ENCODE measurements at places on chromosomes 2 and 18. TPM values are rescaled to one million over a fixed set of nuclear protein-coding genes. Genes with fewer than 3 reads are reported as not detected.

DNA sequence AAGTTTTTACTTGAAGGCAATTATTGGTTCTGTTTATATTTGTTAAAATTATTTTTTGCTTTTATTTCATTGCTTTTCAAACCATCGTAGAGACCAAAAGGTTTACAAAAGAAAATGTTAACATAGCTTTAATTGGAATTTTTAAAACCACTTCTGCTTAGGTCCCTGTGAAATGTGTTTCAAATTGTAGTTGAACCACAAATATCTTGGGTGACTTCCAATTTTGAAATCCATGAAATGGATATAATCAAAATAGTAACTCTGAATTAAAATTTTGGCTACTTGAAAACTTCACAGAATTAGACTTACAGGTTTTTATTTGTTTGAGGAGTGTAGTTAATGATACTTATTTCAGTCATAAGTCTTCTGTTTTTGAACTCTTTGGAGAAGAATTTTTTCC lies 3.1 kb upstream of the SPAG16 start:
- DNase-seq, result no peak

GRCh38 chr2:80303909-80304837 lies at the start of gene LRRTM1:
TSS of gene LRRTM1 (minus strand) at chr2:80304752. CDS start at chr2:80303819, 933 bp downstream.
- DNase-seq, result no peak

DNA sequence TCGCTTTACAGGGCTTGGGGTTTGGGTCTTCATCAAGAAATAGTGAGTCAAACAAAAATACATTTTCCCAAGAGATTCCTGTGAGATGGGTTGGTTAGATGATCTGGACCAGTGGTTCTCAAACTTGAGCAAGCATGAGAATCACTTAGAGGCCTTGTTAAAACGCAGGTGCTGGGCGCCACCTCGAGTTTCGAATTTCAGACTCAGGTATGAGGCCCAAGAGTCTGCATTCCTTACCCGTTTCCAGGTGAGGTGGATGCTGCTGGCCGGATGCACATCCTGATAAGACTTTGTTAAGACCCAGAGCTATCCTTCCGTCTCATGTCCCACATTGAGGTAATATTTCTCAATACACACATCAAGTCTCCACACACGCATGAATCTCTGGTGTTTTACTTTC lies 707.8 kb upstream of the SALL3 start:
- DNase-seq, result no peak

- peak; percentile 80 for DNase-seq
These were observed 15.2 kb upstream of the DNPEP start for GRCh38 chr2:219402665-219403515.

DNA sequence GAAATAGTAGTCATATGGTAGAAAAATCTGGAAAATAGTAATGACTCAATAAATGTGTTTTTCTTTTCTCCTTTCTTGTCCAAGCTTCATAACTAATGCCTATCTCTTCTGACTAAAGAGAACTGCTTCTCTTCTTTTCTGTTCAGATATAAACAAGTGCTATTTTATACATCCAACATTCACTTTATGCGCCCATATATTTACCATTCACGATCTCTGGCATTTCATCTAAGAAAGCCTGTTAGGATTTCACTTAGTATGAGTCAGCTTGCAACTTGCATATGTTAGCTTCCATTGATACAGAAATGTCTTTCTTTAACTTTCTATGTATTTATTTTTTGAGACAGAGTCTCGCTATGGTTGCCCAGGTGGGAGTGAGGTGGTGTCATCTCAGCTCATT lies 224.9 kb downstream of the VAPA start:
- DNase-seq, result no peak

DNA sequence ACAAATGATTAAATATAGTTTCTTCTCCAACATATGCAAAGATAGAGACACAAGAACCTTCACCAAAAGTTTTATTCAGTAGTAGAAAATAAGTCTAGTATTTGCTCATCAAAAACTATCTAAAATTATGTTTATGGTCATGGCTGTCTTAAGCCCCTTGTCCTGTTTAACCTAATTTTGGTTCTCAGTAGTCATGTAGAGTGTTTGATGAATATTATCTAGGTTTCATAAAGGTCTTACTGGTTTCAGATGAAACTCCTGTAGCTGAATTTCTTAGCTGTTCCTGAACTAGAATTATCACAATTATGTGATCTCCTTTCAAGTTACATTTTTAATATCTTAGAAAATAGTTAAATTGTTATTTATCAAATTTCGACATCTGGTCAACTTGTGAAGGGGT lies 228.0 kb upstream of the SPHKAP start:
- DNase-seq, result no peak

GRCh38 chr2:199163613-199164458 lies 293.9 kb downstream of the SATB2 start:
- no peak for DNase-seq

- DNase-seq, result no peak
These were observed 162.0 kb upstream of the SOX11 start for GRCh38 chr2:5530011-5530696.

- DNase-seq, result no peak
These were observed 104.1 kb downstream of the ZBTB7C start for GRCh38 chr18:48304906-48305693.

DNA sequence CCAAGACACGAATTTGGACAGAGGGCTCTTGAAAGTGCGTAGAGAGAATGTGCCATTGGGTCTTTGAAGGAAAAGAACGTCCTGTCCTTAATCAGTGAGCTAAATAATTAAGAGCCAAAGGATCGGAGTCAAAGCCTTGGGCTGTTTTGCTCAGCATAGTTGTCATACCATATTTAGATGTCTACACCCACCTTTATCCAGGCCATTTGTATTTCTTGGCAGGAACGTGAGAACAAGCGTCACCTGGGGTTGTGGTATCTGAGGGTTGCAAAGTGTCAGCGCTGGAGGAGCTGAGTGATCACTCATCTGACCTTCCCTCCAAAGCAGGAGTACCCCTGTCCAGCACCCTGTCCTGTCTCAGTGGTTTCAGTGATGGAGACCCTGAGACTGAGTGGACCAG lies 4.5 kb downstream of the LPIN1 start:
- no peak for DNase-seq

DNA sequence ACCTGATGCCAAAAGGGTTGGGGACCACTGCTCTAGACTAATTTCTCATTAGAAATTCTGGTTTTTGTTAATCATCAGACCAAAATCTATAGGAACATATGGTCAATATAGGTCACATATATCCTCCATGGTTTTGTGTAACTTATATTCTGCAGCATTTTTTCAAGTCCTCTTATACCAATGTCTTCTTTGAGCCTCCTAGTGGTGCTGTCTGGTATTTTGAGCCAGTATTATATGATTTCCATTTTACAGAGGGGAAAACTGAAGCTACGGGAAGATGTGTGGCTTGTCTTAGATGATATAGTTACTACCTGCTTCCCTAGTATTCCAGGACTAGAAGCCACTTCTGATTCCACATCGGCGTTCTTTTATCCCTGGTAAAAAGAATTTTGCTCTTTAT lies 13.8 kb downstream of the MAPK4 start:
- no peak for DNase-seq

DNA sequence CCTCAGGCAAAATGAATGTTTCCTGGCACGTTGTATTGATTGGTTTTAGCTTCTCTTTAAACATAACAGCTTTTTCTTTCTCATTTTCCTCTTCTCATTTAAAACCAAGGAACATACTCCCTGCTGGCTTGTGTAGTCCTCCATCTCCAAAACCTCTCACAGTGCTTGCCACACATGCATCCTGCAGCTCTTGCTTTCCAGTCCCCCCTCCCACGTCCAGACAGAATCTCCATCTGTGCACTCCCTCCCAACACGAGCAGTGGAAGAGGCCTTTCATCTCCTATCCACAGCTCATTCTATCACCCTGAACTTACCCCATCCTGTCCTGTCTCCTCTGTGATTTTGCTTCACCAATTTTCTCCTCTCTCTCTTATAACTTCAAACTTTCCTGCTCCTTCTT lies 99.6 kb upstream of the THSD7B start:
- no peak for DNase-seq

DNA sequence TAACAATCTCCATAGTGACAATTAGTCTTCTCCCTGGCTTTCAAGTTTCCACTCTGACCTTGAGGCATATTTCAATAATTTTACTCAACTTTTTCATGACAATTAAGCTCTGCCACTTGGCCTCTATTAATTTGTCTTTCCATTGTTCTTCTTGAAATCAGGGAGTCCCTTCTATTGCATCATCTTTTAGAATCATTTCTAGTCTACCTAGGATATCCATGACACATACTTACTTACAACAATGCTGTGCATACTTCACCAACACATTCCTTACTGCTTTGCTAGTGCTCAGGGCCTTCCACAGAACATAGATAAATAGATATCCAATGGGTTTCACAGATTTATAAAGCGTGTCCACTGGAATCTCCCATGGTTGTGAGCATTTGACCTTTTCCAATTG lies 331.5 kb upstream of the LRP1B start:
- DNase-seq, result no peak

DNA sequence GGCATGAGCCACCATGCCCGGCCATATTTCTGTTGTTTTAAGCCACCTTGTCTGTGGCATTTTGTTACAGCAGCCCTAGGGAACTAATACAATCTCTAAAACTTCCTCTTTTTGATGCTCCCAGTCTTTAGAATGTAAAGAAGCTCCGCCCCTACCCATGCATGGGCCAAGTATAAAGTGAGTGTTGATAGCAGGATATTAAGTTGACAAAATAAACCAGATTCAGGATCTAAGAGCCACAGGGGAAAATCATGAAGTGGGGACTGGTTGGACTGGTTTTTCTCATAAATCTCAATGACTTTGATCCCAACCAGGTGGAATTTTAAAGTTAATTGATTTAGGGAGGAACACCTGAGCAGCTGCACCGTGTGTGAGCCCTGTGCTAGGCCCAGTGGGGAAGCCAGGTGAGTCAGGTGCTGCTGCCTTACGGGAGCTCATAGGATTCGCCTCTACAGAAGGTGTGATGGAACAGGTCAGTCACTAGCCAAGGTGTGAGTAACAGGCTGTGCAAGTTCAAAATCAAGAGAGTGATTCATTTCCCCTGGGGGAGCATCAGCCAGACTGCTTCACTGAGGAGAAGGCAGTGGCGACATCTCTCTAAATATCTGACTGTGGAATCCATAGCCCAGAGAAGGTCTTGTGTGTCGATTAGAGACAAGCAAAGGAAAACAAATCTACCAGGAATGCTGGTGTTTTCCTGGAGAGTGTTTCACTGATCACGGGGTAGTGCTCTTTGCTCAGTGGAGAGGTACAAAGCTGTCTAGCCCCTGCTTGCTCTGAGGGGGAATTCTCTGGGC lies 63.0 kb upstream of the MSH2 start:
- no peak for DNase-seq

- no peak for DNase-seq
These were observed 649.5 kb upstream of the ZNF804A start for GRCh38 chr2:183948861-183949260.

DNA sequence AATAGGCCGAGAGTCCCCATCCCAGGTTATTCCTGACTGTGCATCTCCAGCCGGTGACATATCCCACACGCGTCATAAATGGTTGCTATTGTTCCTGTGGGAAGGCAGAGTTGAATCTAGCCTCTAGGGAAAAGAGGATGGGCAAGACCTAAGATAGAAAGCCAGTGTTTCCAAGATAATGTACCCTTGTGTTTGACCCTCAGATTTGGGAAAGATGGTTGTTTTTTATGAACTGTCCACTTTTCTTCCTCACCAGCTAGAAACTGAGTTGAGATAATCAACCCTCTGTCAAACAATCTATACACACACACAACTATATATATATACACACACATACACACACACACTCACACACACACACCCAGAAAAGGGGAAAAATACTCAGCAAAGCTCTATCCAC lies 131.0 kb downstream of the PRKCE start:
- DNase-seq, result no peak

DNA sequence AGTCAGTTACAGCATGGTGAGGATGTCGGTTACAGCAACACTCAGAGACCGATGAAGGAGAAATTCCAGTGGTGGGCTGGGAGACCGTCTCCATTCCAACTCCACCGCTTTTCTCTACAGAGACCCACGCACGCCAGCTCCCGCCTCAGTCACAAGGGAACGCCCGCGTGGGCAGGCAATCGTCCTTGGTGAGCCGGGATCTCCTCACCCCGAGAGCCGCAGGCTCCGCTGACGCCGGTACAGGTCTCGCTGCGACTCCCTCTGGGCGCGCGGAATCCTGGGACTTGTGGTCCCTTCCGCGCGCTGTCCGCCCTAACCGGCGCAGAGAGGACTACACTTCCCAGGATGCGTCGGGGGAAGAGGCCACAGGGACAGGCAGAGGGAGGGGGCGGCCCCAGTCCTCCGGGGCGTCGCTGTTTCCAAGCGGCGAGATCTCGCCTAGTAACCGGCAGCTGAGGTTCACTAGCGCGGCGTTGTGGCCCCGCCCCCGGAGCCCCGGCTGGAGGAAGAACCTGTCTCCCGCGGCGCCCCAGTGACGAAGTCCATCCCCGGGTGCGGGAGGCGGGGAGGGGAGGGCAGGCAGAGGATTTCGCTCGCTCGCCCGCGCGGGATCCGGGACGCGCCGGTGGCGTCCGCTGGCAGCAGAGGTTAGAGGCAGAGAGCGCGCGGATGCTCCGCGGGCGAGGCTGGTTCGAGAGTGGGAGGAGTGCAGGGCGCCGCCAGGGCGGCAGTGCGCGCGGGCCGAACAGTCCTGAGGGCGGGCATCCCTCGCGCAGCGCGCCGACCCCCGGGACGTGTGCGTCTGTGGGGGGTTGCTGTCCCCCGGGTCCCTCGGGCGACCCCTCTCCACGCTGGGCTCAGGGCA lies at the start of gene EML6:
Gene EML6 (plus strand): TSS at position 532 of the 865 bp plus-strand sequence. CDS start 1,400 bp downstream, outside the sequence.
- peak; percentile 97 for DNase-seq

DNA sequence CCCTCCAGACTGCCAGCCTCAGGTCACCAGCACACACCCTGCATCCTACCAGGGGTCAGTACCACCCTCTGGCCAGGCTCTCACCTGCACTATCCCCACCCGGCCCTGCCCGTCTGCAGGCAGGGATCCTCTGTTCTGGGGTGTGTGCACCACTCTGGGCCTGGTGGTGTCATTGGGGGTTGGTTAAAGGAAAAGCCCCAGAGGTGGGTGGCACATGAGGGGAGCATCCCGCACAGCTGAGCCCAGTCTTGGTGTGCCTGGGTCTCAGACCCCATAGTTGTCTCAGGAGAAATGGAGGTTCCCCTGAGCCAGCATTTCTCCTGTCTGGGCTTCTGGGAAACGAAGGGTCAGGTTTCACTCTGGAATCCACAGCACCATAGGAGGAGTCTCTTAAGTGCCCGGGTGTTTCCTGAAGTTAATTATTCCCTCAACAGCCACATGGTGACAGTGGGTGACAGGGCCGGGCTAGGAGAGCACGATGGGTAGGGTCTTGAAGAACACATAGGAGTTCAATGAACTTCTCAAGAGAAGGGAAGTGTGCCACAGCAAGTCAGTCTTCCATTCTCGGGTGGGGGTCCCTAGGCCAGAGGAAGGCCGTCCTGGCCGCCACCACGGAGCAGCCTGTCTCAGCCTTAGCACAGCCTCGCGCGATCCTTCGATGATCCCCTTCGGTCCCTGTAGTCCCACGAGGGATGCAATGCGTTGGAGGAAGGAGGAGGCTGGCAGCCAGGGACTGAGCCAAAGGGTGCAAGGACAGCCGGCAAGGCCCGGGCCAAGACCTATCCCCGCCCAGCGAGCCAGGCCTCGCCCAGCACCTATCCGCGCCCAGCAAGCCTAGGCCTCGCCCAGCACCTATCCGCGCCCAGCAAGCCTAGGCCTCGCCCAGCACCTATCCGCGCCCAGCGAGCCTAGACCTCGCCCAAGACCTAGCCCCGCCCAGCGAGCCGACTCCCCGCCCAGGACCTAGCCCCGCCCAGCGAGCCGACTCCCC lies 1.1 kb upstream of the FARP2 start:
- peak; percentile 34 for DNase-seq

The INPP4A gene
- polyA plus RNA-seq, result 12.5 TPM

The HOXD1 gene
- 0.57 TPM for polyA plus RNA-seq

The MC5R gene
- 5.5 TPM for polyA plus RNA-seq

The CCDC138 gene
- 4.3 TPM for polyA plus RNA-seq

The GALNT5 gene
- polyA plus RNA-seq, result 1.7 TPM

The ATP6V1C2 gene
- 1.7 TPM for polyA plus RNA-seq

The FSIP2 gene
- polyA plus RNA-seq, result 1.1 TPM

The NDC80 gene
- polyA plus RNA-seq, result 8.9 TPM

The DCC gene
- polyA plus RNA-seq, result 0.14 TPM

The C2orf74 gene
- 20.9 TPM for polyA plus RNA-seq

Data from hindlimb muscle (tissue), 1 donor.